ENCODE measurements at places on chromosomes 2 and 18.

DNA sequence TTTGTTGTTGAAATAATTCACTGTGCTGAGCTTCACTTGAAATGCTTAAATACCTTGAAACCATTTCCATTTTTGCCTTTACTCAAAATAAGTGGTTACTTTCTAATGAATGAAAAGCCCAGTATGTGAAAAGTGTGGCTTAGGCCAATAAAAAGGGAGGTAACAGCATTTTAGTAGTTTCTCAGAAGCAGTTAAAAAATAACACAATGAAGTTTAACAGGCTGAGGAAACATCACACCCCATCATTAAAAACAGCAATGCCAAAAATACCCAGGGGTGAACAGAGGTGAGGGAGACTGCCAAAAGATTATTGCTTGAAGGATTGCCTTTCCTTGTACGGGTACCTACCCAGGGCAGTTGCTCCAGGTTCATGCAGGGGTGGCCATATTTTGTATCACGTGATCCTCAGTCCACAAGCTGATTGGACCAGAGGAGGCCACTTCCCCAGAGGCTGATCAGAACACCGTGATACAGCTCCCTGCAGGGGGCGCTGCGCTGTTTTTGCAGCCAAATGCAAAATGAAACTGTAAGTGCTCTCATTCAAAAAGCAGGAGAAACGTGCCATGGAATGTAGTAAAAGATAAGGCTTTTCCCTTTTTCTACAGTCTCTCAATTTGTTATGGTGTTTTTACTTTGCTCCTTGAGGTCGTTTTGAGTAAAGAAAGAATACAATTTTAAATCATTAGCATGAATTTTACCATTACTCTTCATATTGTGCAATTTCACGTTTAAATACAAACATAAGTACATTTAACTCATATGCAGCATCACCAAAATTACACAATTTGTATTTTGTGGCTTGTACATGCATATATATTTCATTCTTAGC is 70.2 kb upstream of the SH3BP4 start:
- DNase-seq = peak; percentile 87

DNA sequence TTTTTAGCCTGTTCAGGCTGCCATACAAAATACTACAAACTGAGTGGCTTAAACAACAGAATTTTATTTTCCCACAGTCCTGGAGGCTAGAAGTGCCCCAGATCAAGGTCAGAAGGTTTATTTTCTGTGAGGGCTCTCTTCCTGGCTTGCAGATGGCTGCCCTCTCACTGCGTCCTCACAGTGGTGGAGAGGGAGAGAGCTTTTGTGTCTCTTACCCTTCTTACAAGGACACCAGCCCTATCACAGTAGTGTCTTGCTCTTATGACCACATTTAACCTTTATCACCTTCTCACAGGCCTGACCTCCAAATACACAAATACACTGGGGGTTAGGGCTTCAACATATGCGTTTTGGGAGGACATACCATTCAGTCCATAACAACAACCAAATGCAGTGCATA is 11.7 kb downstream of the WDR7 start:
- DNase-seq = no peak

DNA sequence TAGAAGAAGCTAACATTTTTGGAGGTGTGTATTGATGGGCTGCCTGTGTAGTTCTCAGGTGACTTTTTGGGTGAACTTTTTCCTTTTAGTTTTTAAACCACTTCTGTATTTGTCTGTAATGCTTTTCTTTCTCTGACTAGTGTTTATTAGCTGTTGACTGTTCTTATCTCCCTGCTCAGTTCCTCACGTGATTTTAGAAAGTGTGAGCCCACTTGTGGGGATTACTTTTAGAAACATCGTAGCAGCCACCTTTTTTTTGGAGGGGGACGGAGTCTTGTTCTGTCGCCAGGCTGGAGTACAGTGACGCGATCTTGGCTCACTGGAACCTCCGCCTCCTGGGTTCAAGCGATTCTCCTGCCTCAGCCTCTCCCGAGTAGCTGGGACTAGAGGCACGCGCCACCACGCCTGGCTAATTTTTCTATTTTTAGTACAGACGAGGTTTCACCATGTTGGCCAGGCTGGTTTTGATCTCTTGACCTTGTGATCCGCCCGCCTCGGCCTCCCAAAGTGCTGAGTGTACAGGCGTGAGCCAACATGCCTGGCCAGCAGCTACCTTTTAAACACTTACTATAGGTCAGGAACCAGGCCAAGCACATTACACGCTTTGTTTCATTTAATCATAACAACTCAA is 9.2 kb upstream of the CDKL4 start:
- no peak for DNase-seq

- DNase-seq = peak; percentile 74
Measured at GRCh38 chr18:36095936-36096519, 28.7 kb upstream of the RPRD1A start.

DNA sequence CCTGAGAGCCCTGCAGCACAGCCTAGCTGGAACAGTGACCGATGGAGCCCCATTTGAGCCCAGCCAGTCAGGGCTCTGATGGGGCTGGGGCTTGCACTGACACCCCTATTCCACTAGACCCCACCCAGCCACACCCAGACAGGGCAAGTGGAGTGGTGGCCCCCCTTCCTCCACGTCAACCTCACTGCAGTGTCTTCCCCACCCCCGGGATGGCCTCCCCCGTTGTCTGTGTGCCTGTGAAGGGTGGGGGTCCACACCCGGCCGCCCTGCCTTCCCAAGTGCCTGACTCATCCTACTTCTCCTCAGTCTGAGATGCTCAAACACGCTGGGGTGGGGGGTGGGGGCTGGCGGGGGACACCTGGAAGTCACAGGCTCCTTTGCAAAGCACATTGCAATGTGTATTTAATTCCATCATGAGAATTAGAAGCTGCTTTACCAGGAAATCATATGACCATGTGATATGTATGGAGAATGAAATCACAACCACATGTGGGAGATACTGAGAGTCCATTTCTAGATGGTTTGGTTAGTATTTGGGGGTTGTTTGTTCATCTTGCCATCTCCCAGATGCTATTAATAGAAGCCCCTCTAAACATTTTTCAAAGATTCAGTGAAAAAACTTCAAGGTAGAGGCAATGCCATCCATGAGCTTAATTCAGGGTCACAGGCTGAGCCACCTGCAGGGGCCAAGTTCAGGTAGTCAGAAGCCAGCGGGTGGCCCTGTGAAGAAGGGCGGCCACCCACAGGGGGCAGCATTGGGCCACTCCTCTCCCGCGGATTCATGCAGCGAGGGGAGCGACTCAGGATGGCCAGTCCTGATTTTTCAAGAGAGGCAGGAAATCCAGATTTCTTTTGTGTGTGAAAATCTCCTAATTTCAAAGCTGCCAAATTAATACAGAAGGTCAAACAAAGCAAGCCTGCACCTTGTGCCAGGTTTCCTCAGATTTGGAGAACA is 22.7 kb upstream of the GMPPA start:
- peak; percentile 61 for DNase-seq

- DNase-seq = no peak
Measured at GRCh38 chr2:67394734-67395133, 2.4 kb upstream of the ETAA1 start.

GRCh38 chr2:86441882-86442641 is 891 bp downstream of the KDM3A start:
- DNase-seq = peak; percentile 26

GRCh38 chr2:218028562-218029348 is 26.0 kb upstream of the TNS1 start:
- DNase-seq = no peak
